ENCODE measurements at places on chromosomes 6 and 20. TPM values are rescaled to one million over a fixed set of nuclear protein-coding genes. Genes with fewer than 3 reads are reported as not detected.

The KCNB1 gene
- total RNA-seq = 3.7 TPM

The PARD6B gene
- 2.0 TPM for total RNA-seq

The AURKA gene
- 1.9 TPM for total RNA-seq

The OR2H1 gene
- not detected for total RNA-seq

The OPRM1 gene
- 0.14 TPM for total RNA-seq

The ADAM33 gene
- 215 TPM for total RNA-seq

The ZC2HC1B gene
- not detected for total RNA-seq

GRCh38 chr20:20317195-20317594 lies 50.7 kb upstream of the INSM1 start:
- DNase-seq = no peak

DNA sequence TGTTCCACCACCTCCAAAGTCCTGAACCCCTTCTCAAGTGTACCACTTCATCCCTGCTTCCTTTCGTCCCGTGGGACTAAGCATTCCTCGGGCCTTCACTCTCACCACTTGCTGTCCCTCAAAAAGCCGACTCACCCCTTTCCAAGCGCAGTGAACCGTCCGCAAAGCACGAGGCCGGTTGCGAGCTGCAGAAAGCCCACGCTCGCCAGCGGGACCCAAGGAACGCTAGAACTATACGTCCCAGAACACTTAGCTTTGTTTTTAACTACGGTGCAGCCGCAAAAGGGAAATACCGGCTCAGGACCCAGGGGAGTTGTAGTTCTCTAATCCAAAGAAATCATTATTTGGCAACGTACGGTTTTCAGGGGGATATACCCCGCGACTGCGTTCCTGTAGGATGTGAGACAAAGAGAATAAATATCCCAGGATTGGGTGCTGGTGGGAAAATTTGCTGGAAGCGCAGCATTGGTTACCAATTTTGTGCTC lies 416 bp upstream of the POLR1H start:
- no peak for DNase-seq

- no peak for DNase-seq
Observed at GRCh38 chr6:56570413-56571359, 72.0 kb downstream of the DST start.

DNA sequence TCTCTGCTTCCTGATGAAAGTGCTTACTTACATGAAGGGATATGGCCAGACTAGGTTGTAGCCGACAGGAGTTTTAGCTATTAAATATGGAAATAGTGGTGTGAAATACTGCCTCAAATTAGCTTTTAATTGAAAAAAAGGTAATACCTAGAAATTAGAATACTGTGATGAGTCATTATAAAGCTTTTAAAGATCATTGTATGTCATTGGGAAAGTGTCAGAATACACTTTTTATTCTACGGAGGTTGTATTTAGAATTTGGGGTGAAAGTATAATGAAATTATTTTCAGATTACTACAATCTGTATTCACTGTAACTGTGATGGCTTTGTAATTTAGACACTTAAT lies 2.2 kb downstream of the LOC128125822 start:
- no peak for DNase-seq

DNA sequence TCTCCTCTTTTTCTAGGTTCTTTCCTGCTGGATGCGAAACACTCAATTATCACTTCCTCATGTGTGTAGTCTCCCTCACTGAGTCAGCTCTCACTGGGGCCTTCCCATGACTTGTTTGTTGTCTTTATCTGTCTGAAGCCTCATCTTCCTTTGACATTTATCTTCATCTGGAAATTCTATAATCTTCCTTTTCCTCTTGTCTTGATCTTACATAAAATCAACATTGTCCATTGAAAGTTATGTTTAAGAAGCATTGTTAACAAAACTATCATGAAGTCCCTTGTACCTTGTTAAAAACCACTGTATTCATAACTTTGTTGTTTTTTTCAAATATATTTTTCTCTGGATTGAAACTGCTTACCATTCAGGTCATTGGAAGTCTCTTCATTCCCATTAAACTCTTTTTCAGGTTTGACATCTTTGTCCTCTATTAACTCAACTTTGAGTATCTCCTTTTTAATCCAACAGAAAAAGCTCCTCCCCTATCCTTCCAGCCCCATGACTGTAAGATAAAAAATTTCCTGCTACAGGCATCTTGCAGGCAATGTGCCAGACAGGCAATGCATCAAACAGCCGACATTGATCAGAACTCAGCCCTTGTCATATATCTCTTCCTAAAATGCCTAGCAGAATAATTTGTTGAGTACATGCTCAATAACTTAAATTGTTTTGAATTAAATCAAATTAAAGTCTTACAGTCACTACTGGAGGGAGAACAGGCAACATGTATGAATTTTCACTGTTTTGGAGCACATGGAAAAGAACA lies 34.8 kb downstream of the MYLIP start:
- no peak for DNase-seq

DNA sequence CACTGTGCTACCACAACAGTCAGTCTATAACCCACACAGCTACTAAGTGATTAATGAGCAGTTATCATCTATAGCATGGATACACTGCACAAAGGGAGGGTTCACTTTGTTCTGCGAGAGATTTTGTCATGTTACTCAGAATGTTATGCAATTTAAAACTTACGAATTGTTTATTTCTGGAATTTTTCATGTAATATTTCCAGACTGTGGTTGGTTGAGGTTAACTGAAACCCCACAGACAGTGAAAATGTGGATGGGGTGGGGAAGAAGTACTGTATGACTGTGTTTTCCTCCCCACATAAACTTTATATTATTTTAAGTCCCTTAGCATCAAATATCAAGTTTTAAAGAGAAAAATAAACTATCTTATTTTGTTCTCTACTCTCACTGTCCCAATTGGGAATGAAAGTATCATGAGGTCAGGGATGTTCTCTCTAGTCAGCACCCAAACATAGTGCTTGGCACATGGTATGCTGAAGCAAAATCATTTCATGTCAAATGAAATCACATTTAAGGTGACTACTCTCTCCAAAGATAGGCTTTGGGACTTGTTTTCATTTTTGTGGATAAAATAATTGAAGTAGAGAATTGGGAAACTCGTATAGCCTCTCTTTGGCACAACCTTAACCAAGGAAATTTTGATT lies 25.4 kb downstream of the DOP1A start:
- no peak for DNase-seq

DNA sequence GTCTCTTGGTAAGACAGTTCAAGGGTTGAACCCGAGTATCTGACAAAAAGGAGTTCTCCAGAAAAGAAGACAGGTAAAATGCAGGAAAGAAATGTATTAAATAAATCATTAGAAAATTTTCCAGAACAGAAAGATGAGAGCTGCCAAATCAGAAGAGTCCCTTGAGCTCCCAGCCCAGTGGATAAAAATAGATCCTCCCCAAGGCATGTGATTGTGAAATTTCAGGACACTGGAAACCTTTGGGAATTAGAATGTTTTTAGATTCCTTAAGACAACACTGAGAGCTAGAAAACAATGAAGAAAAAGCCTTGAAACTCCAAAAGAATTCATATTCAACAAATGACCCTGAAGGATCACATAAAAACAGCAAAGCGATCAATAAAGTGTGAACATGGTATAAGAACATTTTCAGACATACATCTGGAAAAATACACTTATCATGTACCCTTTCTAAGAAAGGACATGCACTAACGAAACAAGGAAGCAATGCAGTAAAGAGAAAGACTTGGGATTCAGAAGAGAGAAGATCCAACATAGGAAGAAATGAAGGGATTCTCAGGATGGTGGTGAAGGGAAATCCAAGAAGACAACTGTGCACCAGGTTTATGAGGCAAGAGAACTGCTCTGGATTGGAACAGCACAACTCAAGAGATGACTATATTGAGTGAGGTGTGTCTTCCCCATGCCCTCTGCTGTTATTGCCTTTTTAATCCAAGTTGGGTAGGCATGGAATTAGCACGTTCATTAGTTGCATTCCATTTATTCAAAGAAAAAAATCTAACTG lies 390.4 kb downstream of the SYNE1 start:
- DNase-seq = no peak

DNA sequence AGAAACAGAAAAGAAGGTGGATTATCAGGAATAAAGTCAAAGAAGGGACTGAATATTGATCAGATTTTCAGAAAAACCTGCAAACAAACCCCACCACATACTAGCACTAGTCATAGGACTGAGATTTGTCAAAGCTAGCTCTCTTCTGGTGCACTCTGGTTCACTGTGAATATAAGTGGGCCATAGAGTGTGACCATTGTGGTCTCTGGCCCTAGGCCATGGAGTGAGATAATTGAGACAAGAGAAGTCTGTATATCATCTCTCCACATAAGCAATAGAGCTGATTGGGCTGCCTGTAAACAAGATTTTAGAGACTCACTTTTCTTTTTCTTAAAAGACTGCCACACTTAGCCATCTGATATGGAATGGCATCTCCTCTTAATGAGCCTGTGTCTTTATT lies 247.2 kb downstream of the LAMA2 start:
- DNase-seq = no peak

DNA sequence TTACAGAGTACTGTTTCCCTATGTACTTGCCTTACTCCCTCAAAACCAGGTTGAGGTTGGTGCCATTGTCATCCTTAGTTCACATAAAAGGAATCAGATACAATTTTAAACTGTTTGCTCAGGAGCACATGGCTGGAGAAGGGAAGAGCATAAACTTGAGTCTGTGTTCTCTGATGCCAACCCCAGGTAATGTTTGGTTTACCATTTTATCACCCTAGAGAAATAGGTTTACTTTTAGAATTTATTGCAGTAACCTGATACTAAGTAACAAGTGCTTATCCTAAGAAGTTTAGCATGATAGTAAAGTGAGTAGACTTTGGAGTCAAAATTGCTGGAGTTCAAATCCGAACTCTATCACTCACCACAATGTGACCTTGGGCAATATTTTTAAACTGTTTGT lies 86.3 kb downstream of the RFPL4B start:
- DNase-seq = no peak

DNA sequence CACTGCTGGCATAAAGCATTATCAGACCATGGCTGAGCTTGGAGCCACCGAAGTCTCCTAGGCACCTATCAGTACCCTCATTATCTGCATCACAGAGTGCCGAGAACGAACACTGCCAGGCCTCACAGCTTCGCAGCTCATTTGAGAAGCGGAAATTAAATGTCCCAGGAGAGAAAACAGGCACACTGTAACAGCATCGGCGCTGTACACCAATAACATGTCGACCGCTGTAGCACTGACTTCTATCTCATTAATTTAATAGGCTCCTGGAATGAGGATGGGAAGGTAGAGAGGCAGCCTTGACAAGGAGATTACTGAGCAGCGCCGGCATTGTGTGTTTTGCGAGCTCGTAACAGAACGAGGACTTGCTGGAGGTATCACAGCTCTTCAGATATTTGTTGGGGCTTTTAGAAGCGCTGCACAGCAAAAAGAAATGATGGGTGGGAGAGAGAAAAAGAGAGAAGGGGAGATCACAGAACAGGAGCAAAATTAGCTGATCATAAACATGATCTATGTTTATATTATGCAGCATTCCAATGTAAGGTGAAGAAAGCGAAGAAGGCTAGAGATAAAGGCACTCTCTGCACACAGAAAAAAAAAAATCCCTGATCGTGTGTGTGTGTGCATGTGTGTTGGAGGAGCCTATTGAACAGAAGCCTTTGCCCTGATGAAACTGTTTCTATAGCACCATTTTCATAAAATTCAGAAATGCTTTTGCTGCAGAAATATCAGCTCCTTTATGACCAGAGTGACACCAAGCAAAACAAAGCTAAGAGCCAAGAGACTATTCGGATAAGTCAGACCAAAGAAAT lies 29.2 kb downstream of the ID4 start:
- no peak for DNase-seq

DNA sequence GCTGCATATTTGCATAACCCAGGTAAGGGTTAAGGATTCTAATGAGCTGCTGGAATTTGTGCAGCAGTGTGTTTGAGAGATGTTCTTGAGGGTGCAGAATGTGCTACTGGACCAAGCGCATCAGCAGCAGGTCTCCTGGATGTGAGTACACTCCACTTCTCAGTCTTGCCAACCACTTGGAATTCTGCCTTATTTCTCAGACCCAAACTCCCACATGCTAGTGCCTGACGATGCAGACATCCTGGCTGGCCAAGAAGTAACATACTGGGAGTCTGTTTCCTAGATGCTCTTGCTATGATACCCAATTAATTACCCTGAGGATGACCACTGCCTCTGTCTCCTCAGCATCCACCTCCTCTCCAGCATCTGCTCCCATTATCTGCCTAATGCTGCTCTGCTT lies 186.6 kb downstream of the MOXD1 start:
- DNase-seq = no peak

- no peak for DNase-seq
Observed at GRCh38 chr20:58130581-58130980, 97.9 kb downstream of the ANKRD60 start.

DNA sequence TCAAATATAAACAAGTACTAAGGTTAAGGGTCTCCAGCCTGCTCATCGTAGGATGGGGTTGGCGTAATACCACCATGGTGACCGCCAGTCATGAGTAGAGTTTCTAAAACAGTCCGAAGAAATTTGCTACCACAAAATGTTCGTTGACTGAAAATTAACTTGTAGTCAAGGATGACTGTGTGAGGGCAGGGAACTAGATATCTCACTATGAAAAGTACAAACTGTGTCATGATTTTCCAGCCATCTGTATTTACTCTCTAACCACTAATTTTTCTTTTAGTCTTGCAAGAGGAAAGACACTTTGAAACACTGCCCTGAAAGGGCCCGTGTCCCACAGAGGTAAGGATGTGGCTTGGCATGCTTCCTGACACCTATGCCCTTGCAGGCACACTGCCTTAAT lies 99.7 kb downstream of the IRF4 start:
- DNase-seq = no peak

- DNase-seq = no peak
Observed at GRCh38 chr20:18678549-18679419, 90.9 kb downstream of the DTD1 start.
